ENCODE measurements at places on chromosomes 16 and 17. TPM values are rescaled to one million over a fixed set of nuclear protein-coding genes. Genes with fewer than 3 reads are reported as not detected.

DNA sequence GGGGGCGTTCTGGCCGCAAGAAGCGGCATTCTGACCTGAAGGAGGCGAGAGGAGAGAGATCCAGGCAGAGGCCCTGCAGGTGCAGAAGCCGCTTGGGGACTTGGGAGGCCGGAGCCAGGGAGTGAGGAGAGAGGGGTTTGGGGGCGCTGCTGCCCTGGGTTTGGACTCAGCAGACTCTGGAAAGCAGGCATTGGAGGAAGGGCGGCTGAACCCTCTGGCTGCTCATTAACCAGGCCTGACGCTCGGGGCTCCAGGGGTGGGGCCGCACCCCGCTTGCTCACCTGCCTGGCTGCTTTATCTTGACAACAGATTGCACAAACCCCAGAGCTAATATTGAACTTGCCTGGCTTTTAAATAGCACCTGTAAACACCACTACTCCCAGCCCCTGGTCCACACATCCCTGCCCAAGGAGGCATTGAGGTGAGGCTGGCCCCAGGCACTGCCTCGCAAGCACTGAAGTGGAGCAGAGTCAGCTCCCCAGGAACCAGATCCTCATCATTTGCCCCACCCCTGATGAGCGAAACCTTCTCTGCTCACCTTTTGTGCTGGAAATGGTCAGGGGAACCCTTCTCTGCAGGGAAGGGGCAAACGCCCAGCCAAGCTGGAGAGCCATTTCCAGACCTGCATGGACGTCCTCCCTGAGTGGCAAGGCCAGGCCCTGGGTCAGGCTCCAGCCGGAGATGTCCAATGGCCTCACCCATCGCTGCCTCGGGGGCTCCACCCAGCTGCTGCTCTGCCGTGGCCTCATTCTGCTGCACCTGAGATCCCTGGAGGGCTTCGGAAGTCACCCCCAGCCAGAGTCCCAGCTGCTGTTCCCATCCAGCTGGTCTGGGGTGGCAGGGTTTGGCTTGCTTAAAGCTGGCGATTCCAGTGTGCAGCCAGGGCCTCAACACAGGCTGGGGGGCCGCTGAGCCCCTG lies 190.2 kb upstream of the GSE1 start:
- DNase-seq, result no peak

The TEKT1 gene
- not detected for total RNA-seq

The TRIM47 gene
- 42.7 TPM for total RNA-seq

DNA sequence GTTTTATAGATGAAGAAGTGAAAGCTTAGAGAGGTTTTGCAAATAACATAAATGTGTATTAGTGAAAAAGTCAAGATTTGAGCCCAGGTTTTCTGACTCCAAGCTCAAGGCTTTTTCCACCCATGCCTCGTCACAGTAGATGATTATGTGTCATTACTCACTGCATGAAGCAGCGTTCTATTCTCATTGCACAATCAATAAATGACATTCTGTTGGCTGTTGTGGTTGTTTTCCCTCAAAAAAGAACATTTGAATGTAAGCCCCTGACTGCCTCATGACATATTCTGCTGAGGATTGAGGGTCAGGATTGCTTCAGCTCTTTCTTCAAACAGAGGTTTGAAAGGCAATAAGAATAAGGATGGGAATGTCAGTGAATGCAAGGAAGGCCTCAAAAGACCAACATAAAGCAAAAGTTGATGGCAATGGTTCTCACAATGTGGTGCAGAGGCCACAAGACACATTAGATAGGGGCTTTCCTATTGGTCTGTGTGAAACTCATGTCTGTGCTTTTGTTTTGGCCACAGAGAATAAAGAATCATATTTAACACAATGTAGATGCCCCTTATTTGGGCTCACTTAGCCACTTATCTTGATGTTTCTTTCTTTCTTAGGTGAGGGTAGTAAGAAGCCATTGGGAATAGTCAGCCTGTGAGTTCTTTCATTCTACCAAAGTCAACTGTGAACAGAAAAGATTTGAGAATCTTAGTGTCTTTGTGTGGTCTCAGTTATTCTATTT lies 5.4 kb upstream of the MMD start:
- no peak for DNase-seq
